ENCODE measurements at places on chromosomes 7 and 10. TPM values are rescaled to one million over a fixed set of nuclear protein-coding genes. Genes with fewer than 3 reads are reported as not detected.

The JCAD gene
- total RNA-seq: 3.2 TPM

The MSMB gene
- not detected for total RNA-seq

The IDI2 gene
- not detected for total RNA-seq

The TMEM225B gene
- total RNA-seq: not detected

The AGR2 gene
- total RNA-seq: not detected

The TBXAS1 gene
- 0.26 TPM for total RNA-seq

The PTN gene
- 11.9 TPM for total RNA-seq

The ST8SIA6 gene
- total RNA-seq: 1.00 TPM

The ZNF117 gene
- total RNA-seq: 7.9 TPM

The MYL10 gene
- total RNA-seq: not detected

The CFAP70 gene
- 0.36 TPM for total RNA-seq

The ANKRD16 gene
- 14.6 TPM for total RNA-seq

The ANKRD30A gene
- not detected for total RNA-seq

The ASB10 gene
- not detected for total RNA-seq

The ENTPD1 gene
- total RNA-seq: 2.5 TPM

The HOXA3 gene
- total RNA-seq: 0.41 TPM

The SYT15 gene
- not detected for total RNA-seq

The HTRA1 gene
- 22.1 TPM for total RNA-seq

The MRPS24 gene
- total RNA-seq: 294 TPM

The NCAPG2 gene
- total RNA-seq: 34.2 TPM

The SLC26A4 gene
- not detected for total RNA-seq

The HMX3 gene
- not detected for total RNA-seq

Measured in A172 (cell line).